Activated T-cell treated with anti-CD3 and anti-CD28 coated beads for 24 hours (primary cell): ENCODE measurements at places on chromosomes 2 and 18.

DNA sequence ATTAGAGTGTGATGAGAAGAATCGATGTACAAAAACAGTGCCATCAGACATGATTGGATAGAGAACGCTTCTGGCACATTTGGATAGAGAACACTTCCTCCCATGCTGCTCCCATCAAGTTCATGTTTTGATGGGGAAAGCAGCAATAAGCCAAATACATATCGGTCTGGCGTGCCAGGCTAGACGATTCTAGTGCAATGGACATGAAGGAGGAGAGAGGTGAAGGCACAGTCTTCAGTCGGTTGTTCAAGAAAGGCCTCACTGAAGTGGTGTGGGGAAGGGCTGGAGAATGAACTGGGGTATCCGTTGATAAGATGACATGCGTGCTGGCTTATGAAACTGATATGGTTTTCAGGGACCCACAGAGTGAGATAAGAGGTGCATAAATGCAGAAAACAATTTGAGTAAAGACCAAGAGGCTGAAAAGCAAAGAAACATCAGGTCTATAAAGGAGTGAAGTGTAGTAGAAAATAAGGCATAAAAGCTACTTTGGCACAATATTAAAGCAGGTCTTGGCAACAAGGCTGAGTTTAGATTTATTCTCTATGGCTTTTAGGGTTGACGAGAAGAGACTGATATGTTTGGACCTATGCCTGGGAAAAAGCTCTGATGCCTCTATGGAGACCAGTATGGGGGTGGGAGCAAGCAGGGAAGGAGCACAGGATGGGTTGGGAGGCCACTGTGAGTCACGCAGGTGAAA lies 117.6 kb upstream of the PIEZO2 start:
- DNase-seq = no peak

DNA sequence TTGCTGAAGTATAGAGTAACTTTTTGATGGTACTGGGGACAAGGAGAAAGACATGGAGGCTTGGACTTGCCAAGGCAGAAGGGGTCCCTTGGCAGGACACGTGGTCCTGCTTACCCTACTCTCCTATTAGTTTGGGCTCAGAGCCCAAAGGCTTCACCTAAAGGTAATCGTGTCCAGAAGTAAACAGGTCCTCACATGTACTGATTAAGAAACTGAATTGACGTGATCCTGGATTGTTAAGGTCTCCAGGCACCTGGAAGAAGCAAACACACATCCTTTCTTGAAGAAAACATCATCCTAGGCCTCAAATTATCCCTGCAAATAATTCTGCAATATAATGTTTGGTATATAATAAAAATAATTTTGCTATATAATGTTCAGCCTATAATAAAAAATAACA lies 50.0 kb downstream of the DTNB start:
- no peak for DNase-seq

- DNase-seq = no peak
Measured at GRCh38 chr2:2926858-2927175, 450.8 kb downstream of the EIPR1 start.

DNA sequence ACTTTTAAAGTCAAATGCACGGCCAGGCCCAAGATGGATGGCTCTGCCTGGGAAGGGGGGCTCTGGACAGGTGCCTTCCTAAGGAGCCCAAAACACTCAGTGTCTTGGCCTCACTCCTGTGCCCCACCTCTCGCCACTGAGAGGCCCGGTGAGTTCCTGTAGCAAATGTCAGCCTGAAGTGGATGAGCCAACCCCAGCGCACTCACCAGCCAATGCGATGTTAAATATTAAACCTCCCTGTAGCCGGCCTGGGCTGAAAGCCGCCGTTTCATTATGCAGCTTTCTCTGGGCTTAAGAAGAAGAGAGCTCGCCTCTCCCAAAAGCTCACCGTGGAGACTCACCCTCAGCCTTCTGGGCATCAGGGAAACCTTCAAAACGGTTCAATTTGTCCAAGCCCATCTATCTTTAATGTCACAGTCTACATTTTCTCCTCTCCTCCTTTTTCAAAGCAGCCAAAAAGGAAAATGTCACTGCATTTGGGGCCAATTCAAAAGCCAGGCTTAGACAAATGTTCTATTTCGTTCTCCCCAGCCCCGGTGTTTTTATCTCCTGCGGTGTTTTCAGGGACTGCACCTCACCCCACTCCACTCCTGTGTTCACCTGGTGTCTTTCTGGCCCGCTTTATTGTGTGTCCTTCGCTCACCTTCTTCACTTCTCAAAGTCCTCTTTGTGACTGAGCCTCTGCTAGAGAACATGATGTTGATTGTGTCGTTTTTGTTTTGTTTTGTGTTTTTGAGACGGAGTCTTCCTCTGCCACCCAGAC lies 124.0 kb downstream of the NRP2 start:
- DNase-seq = no peak

DNA sequence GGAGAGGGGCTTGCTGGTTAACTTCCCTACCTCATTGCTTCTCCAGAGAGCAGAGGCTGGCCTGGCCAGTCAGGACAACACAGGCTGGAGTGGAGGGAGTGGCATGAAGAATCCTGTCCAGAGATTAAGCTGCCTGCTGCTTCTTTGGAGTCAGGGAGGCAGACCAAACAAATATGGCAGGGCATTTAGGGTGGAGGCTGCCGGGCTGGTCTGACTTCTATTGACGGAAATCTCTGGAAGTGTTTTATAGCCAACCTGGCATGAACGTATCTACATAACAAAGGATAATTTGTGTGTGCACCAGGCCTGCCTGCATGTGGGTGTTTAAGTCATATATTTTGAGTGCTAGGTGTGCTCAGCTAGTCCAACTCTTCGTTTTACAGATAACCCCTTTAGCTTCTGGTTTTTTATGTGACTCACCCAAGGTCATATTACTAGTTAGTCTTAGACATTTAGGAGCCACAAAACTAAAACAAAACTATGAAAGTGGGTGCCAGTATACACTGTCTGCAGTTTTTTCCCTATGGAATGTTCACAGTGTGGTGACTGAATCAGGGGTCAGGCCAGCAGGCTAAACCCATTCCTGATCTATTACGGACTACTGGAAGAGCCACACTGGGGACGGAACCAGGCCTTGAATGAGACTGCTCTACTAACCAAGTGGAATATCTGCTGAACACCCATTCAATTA lies 5.5 kb downstream of the NPC1 start:
- no peak for DNase-seq
